Peyer's patch (tissue), 4 donors: ENCODE measurements at places on chromosomes 5 and 9.

- H3K27me3 ChIP-seq: no peaks in the 10 kb centered on the region
- no peak for DNase-seq
- H3K36me3 ChIP-seq: peaks cover 90% of the 10 kb centered on the region
- H3K4me1 ChIP-seq: no peaks in the 10 kb centered on the region
- no peak overlapping the region for H3K27ac ChIP-seq
- H3K4me3 ChIP-seq: no peak overlapping the region
These were observed 67.6 kb downstream of the SMARCA2 start for GRCh38 chr9:2082772-2083171.

DNA sequence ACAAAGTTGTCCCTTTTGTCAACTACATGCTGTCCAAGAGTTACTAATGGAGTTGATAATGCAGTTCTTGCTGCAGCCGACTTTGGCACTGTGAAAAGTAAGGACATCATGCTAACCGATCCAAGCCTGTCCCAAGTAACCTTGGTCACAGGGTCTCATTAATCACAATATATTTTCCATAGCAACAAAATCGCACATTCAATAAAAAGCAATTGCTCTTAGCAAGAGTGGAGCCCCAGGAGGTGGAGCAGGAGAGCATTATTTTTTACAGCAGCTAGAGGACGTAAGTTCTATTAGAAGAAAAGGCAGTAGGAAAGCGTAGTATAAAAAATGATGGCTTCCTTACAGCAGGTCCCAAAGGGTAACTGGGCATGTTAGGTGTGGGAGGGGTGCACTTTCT, 570.3 kb downstream of the EBF1 start:
- no peaks in the 10 kb centered on the region for H3K27me3 ChIP-seq
- no peak overlapping the region for H3K4me3 ChIP-seq
- H3K27ac ChIP-seq: no peak overlapping the region
- DNase-seq: no peak

GRCh38 chr5:77266291-77266690, 55.8 kb downstream of the PDE8B start:
- H3K27ac ChIP-seq: no peak overlapping the region
- H3K4me3 ChIP-seq: no peak overlapping the region
- H3K36me3 ChIP-seq: no peaks in the 10 kb centered on the region
- no peaks in the 10 kb centered on the region for H3K4me1 ChIP-seq

- DNase-seq: no peak
- no peaks in the 10 kb centered on the region for H3K27me3 ChIP-seq
- no peak overlapping the region for H3K27ac ChIP-seq
- no peak overlapping the region for H3K4me3 ChIP-seq
- peaks cover 17% of the 10 kb centered on the region for H3K36me3 ChIP-seq
- peaks cover 5% of the 10 kb centered on the region for H3K4me1 ChIP-seq
These were observed 250.0 kb downstream of the NR3C1 start for GRCh38 chr5:143153332-143154119.
